ENCODE measurements at places on chromosomes 3 and 15.

DNA sequence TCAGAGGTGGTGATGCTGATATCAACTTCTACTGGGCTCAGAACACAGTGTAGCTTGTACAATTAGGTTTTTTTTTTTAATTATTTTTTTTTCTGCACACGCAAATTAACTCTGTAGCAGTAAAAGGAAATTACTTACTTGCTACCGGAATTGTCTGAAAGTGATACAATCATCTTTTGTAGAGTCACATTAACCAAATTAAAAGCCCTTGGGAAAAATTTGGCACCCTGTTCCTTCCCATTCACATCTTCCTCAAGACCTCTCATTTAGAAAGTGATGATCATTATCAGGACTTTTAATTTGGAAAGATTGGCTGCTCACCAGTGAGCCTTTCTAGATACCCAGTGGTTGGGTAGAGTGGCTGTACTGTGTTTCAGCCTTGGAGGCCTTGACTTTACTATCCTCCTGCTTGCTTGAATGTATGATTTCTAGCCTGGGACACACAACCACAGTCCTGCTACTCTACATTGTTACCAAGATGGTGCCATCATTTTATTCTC, 158.3 kb downstream of the ECT2 start:
- DNase-seq, result no peak

- peak; percentile 65 for DNase-seq
Observed at GRCh38 chr3:111998636-111999483, at the start of gene TAGLN3. Gene TAGLN3 (plus strand): TSS chr3:111998922. CDS start chr3:111999423, 501 bp downstream.

GRCh38 chr3:13140596-13140995, 67.4 kb upstream of the IQSEC1 start:
- no peak for DNase-seq

- no peak for DNase-seq
Observed at GRCh38 chr3:190124067-190124466, 3.4 kb upstream of the P3H2 start.

DNA sequence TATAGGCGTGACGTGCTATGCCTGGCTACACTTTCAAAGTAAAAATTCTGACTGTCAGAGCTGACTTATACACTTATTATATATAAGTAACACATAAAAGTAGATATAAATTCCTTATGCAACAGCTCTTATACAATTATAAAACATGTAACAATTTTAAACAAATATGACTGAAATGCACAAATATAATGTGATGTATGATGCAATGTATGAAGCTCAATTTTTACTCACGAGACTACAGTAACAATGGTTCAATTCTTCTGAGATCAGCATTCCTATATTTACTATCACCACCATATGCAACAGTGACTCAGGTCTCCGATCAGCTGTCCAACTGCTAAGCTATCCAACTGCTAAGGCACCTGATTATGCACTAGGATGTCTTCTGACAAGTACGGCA, 8.2 kb downstream of the BNIP2 start:
- DNase-seq, result no peak

DNA sequence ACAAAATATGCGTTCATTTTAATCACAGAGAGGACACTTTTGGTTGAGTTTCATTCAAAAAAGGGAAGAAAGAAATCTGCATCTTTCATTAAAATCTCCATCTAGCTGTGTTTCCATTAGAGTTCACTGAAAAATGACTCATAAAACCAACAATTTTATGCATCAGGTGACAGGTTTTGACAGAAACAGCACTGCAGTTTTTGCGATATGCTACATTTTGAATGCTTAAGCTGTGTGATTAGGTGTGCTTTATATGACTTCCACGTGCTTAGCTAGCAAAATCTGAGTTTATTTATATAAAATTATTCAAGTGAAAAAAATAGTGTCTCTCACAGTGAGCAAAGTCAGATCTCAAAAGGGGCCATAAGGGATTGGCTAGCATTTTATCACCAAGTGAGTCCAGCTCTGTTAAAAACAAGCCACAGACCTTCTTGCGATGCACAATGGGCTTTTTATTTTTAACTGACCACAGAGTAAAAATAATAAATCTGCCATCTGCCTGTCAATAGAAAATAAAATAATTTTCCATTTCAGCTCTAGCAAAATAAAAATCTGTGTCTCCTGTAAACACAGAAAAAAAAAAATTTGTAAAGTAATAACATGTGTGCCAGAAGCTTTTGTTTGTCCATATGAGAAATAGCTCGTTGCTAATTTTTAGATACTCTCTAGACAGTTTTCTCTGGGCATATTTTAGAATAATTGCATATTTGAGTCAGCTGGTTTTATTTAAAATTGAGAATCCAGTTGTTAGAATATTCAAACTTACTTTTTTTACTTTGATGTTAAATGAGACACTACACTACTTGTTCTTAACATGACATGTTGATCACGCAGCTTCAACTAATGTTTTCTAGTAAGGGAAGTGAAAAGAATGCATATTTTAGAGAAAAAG, 409.8 kb downstream of the ROBO2 start:
- no peak for DNase-seq

DNA sequence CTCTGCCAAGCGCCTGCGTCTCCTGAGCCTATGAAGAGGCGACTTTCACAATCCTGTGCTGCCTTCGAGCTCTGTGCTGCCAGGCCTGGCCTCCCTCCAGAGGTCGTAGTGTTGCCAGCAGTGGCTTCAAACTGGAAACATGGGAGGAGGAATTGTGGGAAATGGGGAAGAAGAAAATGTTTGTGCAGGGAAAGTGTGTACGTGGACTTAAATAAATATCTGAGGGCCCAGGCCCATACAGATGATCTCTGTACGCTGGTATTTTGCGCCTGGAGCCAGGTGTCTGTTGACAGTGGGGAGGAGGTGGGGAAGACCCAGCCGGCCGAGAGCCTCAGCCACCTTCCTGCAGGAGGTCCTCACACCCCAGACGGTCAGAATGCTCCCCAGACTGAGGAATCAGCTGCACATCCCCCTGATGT, 44.6 kb downstream of the ZBTB38 start:
- no peak for DNase-seq

- DNase-seq, result no peak
Observed at GRCh38 chr3:148315756-148316155, 381.9 kb upstream of the AGTR1 start.

DNA sequence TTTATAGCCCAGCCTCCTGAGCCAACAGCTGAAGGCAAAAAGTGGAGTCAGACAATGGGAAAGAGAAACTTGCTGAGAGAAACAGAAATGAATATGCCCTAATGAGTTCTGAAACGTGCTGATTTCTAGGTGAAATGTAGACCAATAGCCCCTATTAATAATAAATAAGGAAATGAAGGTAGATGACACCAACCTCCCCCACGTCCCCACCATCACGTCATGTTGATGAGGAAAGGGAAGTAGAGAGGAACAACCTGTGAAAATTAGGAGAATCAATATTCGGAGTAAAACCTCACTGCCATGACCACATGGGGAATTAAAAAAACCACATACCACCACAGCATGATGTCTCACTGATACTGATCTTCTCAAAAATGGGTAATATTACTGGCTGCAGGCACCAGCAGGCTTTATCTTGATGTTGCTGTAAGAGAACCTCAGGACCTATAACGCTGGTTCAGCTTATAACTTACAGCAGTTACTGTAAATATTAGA, 64.0 kb downstream of the KAT2B start:
- no peak for DNase-seq

DNA sequence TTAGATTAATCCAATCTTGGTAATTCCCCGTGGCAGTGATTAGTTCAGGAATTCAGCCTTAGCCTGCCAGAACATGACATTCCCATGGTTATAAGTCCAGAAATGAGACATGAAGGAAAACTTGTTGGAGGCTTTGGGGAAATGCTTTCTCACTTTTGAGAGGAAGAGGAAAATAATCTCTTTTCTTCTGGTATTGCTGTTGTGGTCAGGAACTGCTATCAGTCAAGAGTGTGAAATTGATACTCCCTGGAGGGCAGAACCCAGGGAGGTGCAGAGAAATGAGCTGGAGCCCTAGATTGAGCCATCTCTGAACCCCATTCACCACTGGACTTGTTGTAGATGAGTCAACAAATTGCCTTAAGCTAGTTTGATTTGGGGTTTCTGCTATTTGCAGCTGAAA, 38.6 kb upstream of the APH1B start:
- DNase-seq, result no peak

DNA sequence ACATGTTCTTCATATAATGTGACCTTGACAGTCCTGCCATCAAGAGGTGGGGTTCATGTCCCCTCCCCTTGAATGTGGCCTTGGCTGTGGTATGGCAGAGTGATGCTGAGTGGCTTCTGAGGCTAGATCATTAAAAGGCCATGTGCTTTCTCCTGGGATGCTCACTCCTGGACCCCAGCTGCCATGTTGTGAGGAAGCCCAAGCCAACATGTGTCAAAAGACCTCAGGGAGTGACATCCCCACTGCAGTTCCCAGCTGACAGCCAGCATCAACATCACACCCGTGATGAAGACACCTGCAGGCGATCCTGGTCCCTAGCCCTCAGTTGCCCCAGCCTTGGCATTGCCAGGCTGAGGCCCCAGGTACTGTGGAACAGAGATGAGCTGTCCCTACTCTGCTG, 36.6 kb downstream of the EBLN2 start:
- no peak for DNase-seq

DNA sequence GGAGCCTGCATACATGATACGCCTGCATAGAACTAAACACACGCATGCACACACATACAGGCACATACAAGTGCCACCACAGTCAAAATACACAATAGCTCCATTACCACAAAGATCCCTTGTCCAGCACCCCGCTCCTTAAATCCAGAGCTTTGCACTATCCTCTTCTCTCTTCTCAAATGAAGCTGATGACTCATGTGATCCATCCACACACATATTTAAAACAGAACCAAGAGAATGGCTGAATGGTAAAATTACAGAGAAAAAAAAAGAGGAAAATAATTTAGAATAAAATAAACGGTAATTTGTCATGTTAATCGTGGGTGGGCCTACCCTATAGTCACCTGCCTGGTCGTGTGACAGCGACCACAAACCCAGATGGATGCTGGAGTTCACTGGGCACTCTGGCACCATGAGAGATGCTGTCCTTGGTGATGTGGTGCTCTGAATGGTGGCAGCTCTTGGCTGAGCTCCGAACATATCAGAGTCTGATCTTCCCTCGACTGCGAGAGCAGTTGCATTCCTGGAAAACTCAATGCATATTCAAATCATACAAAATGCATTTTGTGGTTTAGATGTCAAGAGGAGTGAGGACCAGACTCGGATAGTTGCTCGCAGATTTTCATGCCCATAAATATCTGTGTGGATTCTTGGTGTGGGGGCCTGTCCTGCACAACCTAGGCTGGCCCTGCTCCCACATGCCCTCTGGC, 8.9 kb downstream of the IQSEC1 start:
- peak; percentile 35 for DNase-seq

DNA sequence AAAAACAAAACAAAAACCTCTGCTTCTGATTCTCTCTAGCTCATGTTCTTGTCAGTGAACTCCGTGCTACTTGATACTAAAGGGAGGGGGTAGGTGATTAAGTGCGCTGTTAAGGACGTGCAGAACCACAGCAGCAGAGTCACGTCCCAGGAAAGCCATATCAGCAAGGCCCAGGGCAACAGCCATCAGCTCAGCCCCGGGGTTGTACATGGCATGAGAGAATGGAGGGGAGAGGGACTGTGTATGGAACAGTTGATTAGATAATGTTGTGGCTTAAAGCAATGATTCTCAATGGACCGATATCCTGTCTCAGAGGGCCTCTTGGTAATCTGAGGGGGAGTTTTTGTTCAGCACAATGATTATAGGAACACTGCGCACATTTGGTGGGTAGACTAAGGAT, 27.6 kb downstream of the C2CD4A start:
- DNase-seq, result no peak

- no peak for DNase-seq
Observed at GRCh38 chr15:38085931-38086568, 151.6 kb downstream of the TMCO5A start.

- no peak for DNase-seq
Observed at GRCh38 chr3:40996382-40996781, 202.9 kb upstream of the CTNNB1 start.

Data from NCI-H526 treated with DMSO at 0.1 percent for 48 hours (cell line).